ENCODE measurements at places on chromosomes 7 and 10. TPM values are rescaled to one million over a fixed set of nuclear protein-coding genes. Genes with fewer than 3 reads are reported as not detected.
A peak's percentile ranks its signal among the peaks of the same experiment; 100 is the strongest.

DNA sequence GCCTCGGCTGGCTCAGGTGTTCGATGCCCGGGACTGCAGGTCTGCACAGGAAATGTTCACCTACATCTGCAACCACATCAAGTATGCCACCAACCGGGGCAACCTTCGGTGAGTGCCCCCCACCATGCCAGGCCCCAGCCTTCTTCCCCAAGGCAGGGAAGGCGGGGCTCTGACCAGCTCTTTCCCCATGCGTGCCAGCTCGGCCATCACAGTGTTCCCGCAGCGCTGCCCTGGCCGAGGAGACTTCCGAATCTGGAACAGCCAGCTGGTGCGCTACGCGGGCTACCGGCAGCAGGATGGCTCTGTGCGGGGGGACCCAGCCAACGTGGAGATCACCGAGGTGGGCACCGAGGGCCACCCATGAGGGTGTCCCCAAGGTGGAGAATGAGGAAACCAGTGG is 7.5 kb downstream of the NOS3 start:
- DNase-seq, result peak; percentile 16

DNA sequence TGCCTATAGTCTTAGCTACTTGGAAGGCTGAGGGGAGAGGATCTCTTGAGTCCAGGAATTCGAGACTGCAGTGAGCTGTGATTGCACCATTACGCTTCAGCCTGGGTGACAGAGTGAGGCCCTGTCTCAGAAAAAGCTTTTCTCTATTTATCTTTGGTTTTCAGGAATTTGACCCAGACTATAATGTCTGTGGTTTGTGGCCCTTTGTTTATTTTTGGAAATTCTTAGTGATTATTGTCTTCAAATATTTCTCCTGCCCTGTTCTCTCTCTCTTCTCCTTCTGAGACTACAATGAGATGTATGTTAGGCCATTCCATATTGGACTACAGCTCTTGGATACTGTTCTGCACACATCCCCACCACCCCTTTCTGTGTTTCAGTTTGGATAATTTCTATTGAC is 4.7 kb downstream of the MUC12 start:
- DNase-seq, result no peak

GRCh38 chr7:114851406-114852061 is 70.4 kb upstream of the MDFIC start:
- DNase-seq, result no peak

GRCh38 chr10:571688-572451 is 117.6 kb downstream of the DIP2C start:
- no peak for DNase-seq

DNA sequence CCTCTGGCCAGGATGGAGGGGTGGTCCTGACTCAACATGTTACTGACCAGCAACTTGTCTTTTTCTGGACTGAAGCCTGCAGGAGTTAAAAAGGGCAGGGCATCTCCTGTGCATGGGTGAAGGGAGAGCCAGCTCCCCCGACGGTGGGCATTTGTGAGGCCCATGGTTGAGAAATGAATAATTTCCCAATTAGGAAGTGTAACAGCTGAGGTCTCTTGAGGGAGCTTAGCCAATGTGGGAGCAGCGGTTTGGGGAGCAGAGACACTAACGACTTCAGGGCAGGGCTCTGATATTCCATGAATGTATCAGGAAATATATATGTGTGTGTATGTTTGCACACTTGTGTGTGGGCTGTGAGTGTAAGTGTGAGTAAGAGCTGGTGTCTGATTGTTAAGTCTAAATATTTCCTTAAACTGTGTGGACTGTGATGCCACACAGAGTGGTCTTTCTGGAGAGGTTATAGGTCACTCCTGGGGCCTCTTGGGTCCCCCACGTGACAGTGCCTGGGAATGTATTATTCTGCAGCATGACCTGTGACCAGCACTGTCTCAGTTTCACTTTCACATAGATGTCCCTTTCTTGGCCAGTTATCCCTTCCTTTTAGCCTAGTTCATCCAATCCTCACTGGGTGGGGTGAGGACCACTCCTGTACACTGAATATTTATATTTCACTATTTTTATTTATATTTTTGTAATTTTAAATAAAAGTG is 6.0 kb downstream of the PLAU start:
- no peak for DNase-seq

GRCh38 chr7:112144284-112145059 is 61.7 kb downstream of the DOCK4 start:
- DNase-seq, result no peak

- no peak for DNase-seq
Measured at GRCh38 chr7:26135076-26135475, 16.9 kb upstream of the NFE2L3 start.

- no peak for DNase-seq
Measured at GRCh38 chr10:124225467-124226270, 132.3 kb upstream of the CHST15 start.

DNA sequence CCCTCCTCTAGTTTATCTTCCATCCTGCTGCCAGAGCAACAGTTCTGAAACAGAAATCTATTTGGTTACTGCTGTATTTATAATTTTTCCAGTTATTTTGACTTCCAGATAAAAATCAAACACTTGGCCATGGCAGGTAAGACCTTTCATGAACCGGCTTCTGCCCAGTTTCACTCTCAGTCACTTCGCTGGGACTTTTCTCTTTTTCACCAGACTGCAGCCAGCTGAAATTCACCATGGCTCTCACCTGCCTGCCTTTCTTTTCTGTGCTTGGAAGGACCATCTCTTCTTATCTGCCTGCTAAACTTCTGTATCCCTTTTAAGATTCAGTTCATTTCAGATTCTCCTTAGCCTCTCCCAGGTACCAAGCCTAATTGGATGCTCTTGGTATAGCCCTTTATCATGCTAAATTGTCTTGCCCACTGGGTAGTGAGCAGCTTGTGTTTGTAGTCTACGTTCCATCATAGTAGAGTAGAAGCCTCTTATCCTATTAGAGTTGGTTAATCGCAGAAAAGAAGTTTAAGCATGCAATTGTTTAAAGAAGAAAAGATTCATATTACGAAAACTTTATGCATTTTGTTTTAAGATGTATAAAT is 71.7 kb downstream of the TAF3 start:
- DNase-seq, result no peak

- DNase-seq, result no peak
Measured at GRCh38 chr7:133491201-133491691, 238.4 kb downstream of the EXOC4 start.

GRCh38 chr10:99658622-99659030 is 683 bp upstream of the ENTPD7 start:
- DNase-seq, result peak; percentile 64

DNA sequence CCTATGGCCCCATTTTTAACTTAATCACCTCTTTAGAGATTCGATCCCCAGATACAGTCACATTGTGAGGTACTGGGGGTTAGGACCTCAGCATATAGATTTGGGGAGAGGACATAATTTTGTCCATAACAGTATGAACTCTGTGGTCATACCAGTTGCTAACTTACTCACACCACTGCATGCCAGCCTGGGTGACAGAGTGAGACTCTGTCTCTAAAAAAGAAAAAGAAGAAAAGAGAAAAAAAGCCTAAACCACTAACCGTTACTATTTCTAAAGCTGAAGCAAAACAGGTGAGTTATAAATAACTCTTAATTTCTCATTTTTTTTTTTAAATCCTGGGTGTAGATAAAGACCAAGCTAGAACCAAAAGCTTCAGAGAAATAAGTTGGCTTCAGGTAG is 155.1 kb upstream of the AUTS2 start:
- no peak for DNase-seq

DNA sequence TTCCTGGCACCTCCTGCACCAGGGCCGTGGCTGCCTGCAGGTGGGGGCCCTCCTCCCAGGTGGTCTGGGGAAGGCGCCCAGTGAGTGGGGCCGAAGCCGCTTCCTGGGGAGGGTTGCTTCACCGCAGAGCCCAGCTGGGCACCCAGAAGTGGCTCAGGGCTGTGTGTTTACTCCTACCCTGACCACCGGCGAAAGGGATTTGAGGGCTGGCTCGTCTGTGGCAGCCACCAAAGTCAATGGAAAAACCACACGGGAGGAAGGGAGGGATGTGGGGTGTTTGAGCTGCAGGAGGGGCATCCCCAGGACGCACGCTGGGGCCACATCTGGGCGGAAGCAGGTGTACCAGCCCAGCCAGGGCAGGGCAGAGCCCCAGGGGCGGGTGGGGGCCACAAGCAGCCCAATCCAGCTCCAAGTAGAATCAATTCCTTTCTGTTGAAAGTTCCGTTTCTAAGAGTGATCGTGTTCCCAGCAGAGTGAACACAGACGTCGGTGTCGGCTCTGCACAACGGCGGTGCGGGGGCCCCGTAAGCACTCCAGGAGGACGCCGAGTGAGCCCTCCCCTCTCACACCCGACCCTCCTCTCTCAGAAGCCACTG is 69.9 kb downstream of the FOXL3 start:
- DNase-seq, result no peak

GRCh38 chr7:70239918-70240317 is 641.6 kb downstream of the AUTS2 start:
- DNase-seq, result no peak

DNA sequence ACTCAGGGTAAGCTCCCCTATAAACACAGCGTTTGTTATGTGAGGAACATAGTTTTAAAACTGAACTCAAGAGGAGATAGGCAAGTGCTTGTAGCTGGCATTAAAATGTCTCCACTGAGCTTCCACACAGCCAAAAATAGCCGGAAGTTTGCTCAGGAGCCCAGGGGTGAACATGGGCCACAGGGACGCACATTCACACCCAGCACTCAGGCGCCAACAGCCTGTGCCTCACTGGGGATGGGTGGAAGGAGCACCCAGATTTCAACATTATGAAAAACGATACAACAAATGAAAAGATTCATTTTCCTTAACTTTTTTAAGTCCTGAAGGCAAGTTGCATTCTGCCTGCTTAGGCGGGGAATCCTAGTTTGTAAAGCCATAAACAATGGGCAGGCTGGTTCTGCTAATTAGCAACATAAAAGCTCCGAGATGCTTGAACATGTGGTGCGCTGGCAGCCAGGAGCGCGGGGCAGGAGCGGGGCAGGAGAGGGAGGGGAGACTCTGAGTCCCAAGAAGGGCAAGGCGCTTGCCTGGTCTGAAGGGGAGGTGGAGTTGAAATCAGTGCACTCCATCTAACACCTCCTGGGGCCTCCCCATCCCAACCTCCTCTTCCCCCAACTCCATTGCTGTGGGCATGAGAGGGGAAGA is 235.9 kb downstream of the COBL start:
- no peak for DNase-seq

DNA sequence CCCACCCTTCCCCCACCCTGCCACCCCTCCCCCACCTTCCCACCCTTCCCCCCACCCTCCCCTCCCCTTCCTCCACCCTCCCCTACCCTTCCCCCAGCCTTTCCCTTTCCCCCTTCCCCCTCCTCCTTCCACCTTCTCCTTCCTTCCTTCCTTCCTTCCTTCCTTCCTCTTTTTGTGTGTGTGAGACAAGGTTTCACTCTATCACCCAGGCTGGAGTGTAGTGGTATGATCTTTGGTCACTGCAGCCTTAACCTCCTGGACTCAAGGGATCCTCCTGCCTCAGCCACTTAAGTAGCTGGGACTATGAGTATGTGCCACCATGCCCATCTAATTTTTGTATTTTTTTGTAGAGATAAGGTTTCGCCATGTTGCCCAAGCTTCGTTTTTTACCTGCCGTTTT is 35.2 kb downstream of the CYP17A1 start:
- DNase-seq, result no peak

TAS2R5 gene
- not detected for total RNA-seq

MICU1 gene
- 43.1 TPM for total RNA-seq

PKD1L1 gene
- 2.3 TPM for total RNA-seq

ANKMY2 gene
- 41.9 TPM for total RNA-seq

RADIL gene
- 5.0 TPM for total RNA-seq

PLEKHS1 gene
- not detected for total RNA-seq

NXPH1 gene
- total RNA-seq, result not detected
